Activated B cell treated with CpG ODN at 0.5 μM for 24 hours (primary cell): ENCODE measurements at places on chromosomes 3 and 15.

GRCh38 chr3:33071946-33072345 is 25.0 kb downstream of the GLB1 start:
- no peak for DNase-seq

DNA sequence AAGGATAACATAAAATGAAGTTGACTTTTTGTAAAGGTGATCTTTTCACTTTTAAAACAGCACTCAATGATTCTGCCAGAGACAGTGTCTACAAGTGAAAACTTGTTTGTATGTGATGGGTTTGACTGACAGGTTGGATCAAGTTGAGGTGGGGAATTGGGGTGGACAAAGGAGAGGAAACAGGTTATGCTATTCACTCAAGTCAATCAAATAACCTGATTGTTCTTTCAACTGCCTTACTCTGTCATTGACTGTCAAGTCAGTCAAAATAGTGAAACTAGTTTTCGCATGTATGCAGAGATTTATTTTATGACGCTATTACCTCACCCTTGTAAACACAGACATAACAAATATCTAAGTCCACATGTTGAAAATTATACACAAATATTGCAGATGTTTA is 187.7 kb downstream of the ROBO2 start:
- no peak for DNase-seq

DNA sequence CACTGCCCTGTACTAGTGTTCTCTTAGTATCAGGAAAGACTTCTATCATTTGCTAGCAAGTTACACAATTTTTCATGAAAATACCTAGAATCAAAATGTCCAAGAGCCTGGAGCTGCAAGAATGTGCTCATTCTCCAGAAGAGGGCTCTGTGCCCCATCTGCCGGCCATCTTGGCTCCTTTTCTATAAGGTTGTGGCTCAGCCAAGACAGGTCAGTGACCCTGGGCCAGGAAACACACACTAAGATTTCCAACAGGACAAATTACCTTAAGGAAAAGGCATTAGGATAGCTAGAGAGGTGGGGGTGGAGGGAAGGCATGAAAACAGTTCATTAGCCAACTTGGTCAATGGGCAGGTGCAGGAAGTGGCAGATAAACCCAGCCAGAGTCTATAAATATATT is 20.7 kb downstream of the TIMP4 start:
- DNase-seq, result no peak

DNA sequence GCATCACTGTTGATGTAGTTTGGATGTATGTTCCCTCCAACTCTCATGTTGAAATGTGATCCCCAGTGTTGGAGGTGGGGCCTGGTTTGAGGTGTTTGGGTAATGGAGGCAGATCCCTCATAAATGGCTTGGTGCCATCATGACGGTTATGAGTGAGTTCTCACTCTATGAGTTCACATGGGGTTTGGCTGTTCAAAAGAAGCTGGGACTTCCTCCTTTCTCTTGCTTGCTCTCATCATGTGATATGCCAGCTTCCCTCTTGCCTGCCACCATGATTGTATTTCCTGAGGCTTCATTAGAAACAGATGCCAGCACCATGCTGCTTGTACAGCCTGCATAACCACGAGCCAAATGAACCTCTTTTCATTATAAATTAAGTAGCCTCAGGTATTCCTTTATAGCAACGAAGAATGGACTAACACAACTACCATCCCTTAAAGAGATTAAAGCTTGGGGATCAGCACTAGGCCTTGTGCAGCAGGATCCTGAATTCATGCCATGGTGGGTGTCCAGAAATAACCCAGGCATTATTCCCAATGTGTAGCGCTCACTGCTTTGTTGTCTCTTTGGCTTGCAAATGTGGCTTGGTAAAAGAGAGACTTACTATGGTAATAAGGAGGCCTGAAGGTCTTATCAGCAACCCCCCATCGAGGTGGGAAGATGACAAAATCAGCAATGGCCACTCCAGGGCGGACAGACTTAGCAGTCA is 41.9 kb downstream of the NDUFB4 start:
- no peak for DNase-seq

DNA sequence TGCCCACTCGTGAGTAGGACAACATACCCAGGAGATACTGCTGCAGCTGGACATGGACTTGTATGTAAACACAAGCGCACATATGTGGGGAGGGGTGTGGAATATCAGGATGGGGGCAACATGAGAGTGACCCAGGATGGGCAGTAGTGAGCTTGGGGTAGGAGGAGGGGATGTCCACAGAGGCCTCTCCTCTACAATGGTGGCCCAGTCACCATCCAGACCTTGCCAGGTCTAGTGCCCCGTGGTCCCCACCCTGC is 266 bp upstream of the ZBTB47 start:
- DNase-seq, result no peak

GRCh38 chr15:98715401-98715800 is 67.1 kb downstream of the IGF1R start:
- no peak for DNase-seq

DNA sequence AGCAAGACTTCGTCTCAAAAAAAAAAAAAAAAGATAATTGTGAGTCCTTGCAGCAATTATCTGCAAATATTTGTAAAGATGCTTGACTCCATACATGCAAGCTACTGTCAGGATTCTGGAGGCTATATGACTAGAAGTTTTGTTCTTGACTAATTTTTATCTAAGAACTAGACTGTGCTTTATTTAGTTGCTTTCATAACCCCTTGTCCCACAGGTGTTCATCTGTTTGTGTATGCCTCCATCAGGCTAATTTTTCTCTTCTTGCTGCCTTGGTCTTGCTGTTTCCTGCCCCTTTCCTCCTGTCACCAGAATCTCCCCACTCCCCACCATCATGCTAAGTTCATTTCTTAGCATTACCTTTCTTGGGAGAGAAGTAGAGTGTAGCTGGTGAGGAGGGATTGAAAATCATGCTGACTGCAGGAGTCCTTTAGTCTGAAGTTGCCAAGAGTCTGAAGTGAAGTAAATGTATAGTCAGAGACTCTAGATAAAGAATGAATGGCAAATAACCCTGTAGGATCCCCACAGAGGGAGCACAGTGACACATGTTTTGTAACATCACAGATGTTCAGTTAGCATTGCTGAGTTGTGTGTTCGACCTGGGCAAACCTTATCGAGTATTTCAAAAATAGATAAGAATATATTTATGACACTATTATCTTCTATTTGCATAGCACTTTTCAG is 12.5 kb downstream of the ST3GAL6 start:
- DNase-seq, result no peak

DNA sequence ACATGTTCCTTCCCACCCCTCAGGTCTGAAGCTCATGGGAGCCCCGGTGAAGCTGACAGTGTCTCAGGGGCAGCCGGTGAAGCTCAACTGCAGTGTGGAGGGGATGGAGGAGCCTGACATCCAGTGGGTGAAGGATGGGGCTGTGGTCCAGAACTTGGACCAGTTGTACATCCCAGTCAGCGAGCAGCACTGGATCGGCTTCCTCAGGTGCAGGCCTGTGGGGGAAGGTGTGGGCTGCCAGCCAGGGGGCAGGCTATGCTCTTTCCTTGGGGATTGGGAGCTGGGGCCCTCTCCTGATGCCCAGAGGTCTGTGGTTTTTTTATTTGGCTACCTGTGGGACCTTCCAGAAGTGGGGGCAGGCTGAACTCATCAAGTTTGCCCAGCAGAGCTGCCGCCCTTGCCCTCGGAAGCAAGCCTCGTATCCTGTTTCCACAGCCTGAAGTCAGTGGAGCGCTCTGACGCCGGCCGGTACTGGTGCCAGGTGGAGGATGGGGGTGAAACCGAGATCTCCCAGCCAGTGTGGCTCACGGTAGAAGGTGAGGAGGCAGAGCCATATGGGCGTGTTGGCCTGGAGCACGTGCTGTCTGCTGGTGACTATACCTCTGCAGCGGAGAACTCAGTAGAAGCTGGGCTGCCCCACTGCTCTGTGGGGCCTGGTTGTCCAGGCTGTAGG is 2.2 kb downstream of the TYRO3 start:
- no peak for DNase-seq

DNA sequence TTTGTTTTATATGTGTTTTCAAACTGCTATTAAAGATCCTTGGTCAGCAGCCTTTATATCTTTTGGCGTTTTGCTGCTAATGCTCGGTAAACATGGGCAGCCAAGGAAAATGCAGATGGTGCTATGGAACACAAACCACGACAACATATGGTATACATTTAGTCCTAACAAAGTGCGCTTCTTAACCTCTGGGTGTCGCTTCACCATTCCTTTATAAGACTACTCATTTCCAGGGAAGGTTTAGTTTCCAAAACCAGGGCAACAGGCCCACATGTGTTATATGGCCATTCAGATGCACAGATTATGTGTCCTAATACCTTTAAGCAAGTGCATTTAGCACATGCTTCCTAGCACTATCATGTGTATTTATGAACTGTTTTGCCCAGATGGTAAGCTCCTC is 14.7 kb downstream of the SHOX2 start:
- no peak for DNase-seq

GRCh38 chr3:30662836-30663235 is 56.4 kb downstream of the TGFBR2 start:
- no peak for DNase-seq

- no peak for DNase-seq
Measured at GRCh38 chr15:88076328-88076727, 180.2 kb downstream of the NTRK3 start.

- DNase-seq, result no peak
Measured at GRCh38 chr15:94070356-94071295, 160.7 kb upstream of the MCTP2 start.

GRCh38 chr3:15014606-15015328 is 50.3 kb downstream of the MRPS25 start:
- no peak for DNase-seq

GRCh38 chr3:72185549-72186399 is 400.8 kb upstream of the PROK2 start:
- no peak for DNase-seq

DNA sequence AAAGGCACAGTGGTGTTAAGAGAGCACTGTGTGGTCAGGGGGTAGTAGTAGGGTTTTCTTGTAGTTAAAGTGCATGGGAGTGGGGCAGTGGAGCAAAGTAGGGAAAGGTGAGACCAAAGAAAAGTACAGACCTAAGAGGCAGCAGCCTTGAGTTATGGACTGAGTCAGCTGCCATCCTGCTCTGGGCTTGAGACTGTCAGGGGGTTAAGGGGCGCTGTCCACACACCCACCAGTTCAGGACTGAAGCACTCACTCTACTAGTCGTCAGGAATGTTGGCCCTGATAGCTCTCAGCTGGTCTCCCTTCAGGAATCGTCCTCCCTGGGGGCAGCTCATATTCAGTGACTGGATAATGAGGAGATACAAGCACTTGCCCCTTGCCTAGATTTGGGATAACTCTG is 7.9 kb downstream of the CCR4 start:
- DNase-seq, result no peak

DNA sequence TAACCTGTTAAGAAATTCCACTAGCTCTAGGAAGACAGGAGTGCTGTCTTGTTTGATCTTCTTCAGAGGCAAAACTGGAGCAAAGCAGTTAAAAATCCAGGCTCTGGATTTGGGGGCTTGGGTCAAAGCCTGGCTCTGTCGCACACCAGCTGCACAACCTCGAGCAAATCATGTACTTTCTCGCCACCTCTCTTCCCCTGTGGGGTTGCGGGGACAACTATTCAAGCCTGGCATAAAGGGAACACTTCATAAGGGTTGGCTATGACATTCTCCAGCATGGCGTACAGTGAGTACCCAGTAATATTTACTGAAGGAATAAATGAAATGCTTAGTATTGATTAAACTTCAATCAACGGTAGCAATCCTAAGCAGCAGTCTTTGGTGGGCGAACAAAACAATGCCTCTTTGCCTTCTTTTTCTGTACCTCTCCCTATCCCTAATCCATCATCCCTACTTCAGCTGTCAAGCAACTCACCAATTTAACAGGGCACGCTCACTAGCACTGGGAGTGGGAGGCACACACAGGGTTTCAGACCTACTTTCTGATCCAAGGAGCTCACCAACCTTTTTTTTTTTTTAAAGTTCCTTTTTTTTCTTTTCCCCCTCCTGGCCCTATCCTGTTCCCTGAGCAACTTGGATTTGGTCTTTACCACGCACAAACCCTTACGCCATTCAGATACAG is 33.0 kb downstream of the GNB5 start:
- no peak for DNase-seq

DNA sequence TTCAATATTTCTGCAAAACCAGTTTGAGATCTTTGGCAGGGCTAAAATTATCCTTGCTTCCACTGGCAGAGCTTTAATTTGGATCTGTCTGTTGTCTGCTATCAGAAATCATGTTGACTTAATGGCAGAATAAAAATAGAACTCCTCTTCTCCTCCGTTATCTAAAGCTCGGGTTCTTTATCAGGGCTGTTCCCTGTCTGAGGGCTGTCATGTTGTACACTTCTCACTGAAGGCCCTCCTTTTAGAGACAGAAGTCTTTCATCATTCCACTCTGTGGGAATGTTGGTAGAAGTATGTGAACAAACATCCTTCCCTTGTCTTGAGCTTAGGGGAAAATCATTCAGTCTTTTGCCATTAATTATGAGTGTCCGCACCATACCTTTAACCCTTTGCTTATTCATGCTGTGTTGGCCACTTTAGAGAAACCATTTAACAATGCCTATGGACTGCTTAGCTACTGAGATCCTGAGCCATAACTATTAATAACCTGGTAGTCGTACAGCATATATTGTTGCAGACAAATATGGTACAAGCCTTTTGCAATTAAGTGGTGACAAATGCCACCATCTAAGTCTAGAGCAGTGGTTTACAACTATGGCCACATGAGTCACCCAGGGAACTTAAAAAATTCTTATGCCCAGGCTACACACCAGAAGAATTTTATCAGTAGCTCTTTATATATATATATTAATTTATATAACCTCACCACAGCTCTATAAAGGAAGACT is 226.0 kb upstream of the TPM1 start:
- DNase-seq, result no peak

DNA sequence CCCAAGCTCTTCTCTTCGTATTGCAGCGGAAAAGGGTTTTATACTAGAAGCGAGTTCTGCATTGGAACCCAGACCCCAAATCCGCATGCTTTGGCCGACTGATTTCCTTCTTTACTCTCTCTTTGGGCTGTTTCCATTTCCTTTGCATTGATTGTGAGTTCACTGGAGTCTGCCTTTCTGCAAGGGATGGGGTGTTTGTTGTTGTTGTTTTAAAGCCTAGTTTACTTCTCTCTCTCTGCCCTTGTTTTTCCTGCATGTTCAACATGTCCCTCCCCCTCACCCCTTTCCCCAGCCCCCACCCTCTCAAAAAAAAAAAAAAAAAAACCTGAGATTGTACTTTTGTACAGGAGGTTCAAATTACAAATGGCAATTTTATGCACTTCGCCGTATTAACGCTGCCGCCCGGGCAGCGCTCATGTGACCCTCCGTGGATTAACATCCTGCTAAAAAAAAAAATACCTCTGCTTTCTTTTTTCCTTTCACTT is 2.2 kb downstream of the NR2F2 start:
- no peak for DNase-seq

DNA sequence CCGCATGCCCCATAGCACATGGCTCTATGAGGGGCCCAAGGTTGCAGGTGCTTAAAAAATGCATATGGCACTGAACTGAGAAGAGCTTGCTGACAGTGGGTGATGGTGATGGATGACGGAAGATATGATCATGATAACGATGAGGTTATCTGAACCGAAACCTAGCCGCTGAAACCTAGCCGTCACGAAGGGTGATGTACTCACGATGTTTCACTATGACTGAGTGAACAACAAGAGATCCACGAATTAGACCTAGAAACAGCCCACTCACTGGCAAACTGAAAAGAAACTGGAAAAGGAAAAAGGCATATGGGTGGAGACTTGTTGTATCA is 57.6 kb upstream of the BCL6 start:
- DNase-seq, result no peak

GRCh38 chr15:88621789-88622604 is 857 bp downstream of the AEN start:
- no peak for DNase-seq
